CD4-positive, alpha-beta memory T cell (primary cell): ENCODE measurements at places on chromosomes 11 and 22.
A peak's percentile ranks its signal among the peaks of the same experiment; 100 is the strongest.

- DNase-seq: peak; percentile 80
Observed at GRCh38 chr11:62593434-62594044, 2.2 kb upstream of the TUT1 start.

DNA sequence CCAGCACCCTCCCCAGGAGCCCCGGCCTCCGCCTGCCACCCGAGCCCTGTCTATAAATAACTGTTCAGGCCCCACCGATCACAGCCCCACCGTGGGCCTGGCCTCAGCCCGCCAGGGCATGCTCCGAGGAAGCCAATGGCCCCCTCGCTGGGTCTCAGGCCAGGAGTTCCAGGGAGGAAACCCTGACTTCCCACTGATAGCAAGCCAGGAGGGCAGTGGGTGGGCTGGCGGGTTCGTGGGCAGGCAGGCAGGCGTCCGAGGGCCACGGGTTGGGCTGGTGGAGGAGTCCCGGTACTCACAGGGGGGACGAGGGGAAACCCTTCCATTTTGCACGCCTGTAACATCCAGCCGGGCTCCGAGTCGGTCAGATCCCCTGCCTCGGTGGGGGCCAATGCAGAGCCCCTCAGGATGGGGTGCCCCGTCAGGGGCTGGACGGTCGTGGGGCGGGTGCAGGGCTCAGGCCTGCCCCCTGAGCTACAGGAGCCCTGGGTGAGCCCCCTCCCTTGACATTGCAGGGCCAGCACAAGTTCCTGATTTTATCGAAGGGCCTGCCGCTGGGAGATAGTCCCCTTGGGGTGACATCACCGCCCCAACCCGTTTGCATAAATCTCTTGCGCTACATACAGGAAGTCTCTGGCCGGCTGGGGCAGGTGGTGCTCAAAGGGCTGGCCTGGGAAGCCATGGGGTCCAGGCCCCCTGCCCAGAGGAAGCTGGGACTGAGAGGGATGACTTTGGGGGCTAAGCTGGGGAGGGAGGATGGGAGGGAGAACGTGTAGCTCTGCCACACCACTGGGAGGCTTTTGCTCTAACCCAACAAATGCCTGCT is at the start of gene SPI1:
TSS of gene SPI1 (minus strand) at position 538 of the 826 bp plus-strand sequence. CDS start at position 344, 194 bp downstream.
- no peak for DNase-seq

- DNase-seq: no peak
Observed at GRCh38 chr22:42962295-42963230, 52.4 kb downstream of the PACSIN2 start.

- DNase-seq: no peak
Observed at GRCh38 chr11:129314371-129314770, 61.3 kb upstream of the BARX2 start.

- DNase-seq: no peak
Observed at GRCh38 chr11:102552447-102553194, 22.1 kb upstream of the MMP7 start.

GRCh38 chr11:104328512-104328907 is 164.6 kb upstream of the PDGFD start:
- no peak for DNase-seq

- DNase-seq: no peak
Observed at GRCh38 chr11:2380807-2381350, 3.8 kb downstream of the CD81 start.

- no peak for DNase-seq
Observed at GRCh38 chr11:122331079-122331478, 215.1 kb upstream of the BLID start.

DNA sequence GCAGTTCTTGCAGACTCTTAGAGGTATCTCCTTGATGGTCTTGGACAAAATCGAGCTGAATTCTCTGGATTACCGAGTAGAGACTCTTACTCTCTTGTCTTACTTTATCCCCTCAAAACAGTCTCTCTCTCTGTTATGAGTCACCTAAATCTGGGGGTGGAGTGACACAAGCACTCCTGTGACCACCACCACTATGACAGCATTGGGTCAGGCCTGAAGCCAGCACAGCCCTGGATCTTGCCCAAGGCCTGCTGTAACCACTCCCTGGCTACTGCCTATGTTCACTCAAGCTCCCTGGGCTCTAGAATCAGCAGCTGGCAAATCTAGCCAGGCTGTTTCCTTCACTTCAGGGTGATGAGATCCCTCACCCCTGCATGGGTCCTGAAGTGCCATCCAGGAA is 662.5 kb downstream of the LUZP2 start:
- no peak for DNase-seq

GRCh38 chr22:37459206-37459605 is 27.0 kb downstream of the MFNG start:
- DNase-seq: no peak

GRCh38 chr22:48018346-48018745 is 1255.9 kb downstream of the TBC1D22A start:
- DNase-seq: no peak

GRCh38 chr11:94838027-94838731 is 70.0 kb downstream of the AMOTL1 start:
- no peak for DNase-seq

DNA sequence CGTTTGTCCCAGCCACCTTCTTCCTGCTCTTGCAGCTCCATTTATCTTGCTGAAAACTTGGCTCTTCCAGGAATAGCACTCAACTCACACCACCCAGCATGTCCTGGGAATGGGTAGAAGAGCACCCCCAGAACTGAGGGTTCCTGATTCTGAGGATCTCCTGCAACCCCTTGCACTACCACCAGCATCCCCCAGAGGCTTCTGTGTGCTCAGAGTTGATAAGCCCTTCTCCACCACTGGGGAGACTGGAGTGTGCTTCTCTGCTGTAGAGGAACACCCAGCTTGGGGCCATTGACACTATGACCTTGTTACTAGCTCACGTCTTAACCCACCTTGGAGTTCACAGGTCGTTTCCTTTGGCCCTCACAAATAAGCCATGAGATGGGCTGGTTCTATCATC is 121.0 kb downstream of the GRIK4 start:
- no peak for DNase-seq

DNA sequence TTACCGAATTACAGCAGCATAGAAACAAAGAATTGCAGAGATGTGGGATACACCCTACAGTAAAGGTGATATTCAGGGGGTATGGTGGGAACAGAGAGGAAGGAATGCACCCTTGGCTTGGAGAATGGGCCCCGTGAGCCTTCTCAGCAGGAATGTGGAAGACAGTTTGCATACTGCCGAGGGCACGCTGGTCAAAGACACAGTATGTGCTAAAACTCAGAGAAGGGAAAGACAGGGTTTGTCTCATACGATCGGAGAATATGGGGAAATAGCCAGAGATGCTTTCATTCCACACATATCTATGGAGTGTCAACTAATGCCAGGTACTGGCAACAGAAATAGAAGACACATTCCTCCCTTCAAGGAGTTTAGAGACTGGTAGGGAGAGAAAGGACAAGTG is 36.9 kb downstream of the UBASH3B start:
- no peak for DNase-seq

DNA sequence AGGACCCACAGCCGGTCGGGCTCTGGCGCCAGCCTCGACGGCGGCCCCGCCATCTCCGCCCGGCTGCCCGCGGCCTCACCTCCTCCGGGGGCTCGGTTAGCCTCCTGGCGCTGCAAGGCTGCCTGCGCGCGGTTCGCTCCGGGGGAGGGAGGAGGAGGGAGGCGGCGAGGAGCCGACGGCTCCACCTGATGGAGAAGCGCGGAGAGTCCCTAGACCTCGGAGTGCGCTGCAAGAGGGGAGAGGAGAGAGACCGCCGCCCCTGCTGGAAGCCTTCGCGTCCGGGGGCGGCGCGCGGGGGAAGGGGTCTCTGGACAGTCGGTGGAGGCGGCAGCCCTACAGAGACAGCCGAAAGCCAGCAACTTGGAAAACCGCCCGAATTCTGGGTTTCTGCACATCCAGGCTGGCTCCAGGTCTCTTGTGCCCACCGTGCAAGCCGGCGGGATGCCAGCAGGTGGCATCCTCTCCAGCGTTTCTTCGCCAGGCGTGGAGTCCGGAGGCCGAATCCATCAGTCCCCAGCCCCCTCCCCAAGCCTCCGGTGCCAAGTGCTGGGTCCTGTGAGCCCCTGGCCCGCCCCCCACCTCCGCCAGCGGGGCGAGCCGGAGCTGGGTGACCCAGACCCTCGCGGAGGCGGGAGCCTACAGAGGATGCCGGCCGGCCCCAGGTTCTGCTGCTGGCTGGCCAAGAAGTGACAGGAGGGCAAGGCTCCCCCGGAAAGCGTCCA is 2.9 kb upstream of the KIRREL3 start:
- no peak for DNase-seq

GRCh38 chr22:20977019-20977418 is 5.1 kb upstream of the LZTR1 start:
- no peak for DNase-seq

DNA sequence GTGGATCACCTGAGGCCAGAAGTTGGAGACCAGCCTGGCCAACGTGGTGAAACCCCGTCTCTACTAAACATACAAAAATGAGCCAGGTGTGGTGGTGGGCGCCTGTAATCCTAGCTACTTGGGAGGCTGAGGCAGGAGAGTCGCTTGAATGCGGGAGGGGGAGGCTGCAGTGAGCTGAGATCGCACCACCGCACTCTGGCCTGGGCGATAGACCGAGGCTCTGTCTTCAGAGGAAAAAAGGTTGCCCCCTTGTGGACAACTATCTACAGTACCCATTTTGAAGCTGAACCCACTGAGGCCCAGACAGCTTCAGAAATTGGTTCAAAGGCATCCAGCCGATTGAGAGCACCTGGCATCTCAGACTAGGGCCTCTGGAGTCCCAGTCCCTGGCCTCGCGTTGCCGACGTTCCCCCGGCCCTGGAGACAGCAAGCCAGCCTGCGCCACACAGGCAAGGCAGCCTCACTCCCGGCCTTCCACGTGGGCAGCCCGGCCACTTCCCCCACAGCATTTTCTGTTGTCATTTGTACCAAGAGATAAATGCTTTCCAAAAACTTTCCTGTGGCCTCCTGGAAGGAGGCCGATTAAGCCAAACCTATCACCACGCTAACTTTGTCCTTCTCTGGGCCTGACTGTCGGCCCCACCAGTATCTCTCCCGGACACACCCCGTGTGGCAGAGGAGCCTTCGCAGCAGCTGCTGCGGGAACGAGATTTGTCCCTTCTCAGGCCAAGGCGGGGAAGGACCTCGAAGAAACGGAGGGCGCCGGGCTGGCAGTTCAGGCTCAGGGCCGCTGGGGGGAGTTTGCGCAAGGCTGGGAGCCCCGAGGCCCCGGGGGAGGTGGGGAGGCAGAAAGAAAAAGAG is 82.8 kb downstream of the FLI1 start:
- peak; percentile 61 for DNase-seq

DNA sequence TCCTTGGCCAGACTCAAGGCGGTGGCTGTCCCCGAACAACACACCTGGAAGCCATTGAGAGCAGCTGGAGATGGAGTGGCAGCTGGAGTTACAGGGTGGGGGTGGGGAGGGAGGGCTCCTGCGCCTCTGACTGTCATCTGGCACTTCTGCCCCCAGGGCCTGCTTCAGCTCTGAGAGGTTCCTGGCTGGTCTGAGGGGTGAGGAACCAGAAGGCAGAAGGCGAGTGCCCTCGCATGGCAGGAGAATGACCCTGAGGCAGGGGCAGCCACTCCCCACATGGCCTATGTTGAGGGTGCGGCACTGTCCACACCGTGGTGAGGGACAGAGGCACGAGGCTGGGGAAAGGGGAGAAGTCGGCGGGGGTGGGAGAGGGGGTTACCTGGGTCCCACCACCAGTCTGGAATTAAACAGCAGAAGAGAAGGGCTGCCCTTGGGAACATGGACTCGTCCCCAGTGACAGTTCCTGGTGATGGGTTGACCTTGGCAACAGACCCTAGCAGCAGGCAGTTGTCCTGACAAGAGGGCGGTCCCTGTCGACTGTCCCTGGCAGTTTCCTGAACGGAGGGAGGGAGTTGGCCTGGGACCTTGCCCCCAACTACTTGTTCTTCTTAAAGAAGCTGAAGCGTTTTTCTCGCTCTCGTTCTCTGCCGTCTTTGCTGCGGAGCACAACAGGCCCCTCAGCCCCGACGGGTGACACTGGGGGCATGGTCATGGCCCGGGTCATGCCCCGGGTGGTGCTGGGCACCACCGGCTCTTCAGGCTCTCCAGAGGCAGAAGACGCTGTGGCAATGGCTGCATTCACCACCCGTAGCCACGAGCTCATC is 7.8 kb upstream of the RBM4B start:
- no peak for DNase-seq

GRCh38 chr11:134727204-134727603 is 315.2 kb upstream of the B3GAT1 start:
- DNase-seq: no peak

- DNase-seq: no peak
Observed at GRCh38 chr11:119229741-119230140, 23.6 kb downstream of the CBL start.

GRCh38 chr11:128544471-128545051 is 42.8 kb downstream of the ETS1 start:
- DNase-seq: no peak

DNA sequence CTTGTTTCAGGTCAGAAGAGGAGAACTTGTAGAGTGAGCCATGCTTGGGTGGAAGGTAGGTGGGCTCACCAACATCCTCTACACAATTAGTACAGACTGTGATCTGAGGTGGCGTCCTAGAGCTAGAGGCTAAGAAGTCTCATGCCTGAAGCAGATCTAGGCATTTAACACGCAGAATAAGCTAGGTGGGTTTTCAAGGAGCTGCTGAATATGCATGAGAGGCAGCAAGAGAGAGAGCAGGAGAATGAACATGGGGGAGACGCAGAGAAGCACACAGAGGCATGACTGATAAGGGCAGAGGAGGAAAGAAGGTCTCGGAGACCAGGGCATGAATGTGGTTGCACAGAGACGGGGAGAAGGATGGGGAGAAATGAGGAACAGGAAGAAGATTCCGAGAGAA is 36.8 kb upstream of the JAM3 start:
- DNase-seq: no peak

DNA sequence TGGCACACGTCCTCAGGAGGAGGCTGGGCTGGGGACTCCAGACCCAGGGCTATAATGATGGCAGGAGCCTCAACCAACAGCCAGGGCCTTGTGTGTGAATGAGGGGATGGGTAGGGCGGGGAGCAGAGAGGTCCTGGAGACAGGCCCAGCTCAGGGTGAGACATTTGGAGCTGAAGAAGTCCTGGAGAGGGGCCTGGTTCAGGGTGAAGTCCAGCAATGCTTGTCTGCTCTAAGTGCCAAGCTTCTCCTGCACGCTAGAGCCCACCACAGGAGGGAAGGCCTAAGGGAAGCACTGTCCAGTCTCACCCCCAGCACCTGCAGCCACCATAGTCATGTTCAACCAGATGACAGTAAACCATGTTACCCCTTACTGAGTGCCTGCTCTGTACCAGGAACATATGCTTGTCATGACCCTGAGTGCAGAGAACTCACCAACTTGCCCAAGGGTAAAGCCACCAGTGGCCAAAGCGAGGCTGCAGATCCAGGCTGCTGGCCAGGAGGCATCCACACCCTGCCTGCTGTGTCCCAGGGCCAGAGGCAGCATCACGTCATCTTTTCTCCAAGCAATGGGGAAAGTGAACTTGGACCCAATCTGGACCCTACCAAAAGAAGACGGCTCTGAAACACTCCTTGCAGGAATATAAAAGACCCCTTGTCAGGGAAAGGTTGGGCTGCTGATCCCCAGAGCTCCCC is 24.0 kb downstream of the LMO1 start:
- no peak for DNase-seq

DNA sequence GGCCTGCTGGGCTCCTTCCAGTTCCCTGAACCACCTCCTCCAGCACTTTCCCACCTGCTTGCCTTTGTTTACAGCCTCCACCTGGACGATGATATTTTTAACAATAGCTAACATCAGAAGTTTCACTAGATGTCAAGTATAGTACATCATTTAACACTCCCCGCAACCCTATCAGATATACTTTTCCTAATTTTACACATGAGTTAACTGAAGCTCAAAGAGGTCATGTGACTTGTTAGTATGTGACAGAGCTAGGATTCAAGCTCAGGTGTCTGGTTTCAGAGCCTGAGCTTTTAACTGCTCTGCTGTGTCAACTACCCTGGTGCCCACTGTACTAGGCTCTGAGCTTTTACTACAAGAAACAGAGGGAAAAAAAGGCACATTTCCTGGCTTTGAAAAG is 14.3 kb upstream of the HPX start:
- DNase-seq: no peak
